CD4-positive, alpha-beta T cell (primary cell): ENCODE measurements at places on chromosomes 11 and 22.

DNA sequence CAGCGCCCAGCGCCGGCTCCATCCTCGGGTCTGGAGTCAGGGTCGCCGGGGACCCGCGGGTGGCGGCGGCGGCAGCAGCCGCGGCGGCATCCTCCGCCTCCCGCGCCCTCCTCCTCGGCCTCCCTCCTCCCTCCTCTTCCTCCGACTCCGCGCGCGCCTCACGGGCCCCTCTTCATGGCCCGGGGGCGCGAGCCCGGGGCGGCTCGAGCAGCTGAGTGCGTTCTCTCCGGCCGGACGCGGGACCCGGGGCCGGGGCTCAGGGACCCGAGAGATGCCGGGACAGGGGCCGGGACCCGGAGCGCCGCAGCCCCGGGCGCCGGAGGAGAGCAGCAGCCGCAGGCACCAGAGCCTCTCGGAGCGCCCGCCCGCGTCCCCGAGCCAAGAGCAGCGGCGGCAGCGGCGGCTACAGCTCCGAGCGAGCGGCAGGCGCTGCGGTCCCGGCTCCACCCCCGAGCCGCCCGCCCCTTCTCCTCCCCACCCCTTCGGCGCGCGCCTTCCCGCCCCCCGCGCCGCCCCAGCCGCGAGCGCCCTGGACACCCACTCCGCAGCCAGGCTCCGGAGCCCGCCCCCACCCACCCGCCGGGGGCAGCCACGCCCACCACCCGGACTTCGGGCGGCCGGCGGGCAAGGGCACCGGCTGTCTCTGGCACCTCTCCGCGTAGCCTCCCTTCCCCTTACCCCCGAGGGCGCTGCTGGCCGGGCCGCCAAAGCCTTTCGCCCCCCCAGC, at the start of gene CHST1:
CHST1 (minus strand) TSS at position 417 of the 727 bp plus-strand sequence. CDS start 14,699 bp downstream, outside the sequence.
- no peak for DNase-seq

GRCh38 chr11:75509020-75509720, 16.6 kb downstream of the GDPD5 start:
- DNase-seq: no peak

DNA sequence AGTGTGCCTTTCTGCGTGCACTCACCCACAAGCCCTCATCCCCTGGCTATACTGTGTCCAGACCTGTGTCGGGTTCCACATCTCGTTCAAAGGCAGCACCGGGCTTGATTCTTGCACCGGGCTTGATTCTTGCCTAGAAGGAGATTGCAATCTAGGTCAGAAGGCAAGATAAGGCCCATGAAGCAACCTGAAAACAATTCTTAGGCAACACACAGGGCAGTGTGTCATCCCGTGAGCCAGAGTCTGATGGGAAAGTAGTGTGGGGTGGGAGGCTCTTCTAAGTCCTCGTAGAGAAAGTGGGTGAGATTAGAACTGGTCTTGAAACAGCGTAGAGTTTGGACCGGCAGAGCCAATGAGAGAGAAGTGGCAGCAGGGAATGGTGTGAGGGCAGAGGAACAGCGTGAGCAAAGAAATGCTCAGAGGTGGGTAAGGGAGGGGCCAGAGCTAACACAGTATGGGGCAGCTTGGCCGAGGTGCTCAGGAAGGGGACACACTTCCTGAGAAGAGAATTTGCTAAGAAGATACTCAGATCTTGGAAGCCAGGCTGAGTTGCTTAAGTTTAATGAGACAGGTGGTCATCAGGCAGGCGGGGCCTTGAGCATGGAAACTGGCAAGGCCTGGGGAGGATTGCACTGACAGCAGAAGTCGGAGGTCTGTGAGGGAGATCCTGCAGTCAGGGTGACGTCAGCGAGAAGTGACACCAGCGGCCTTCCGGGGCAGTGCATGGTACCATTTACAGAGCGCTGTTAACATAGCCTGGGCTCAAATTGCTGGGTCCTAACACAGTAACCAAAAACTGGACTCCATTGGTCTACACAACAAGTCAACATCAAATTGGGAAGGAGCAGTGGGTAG, 40.7 kb upstream of the DKK3 start:
- no peak for DNase-seq

- DNase-seq: no peak
Measured at GRCh38 chr22:39519681-39520225, 609 bp upstream of the ATF4 start.

DNA sequence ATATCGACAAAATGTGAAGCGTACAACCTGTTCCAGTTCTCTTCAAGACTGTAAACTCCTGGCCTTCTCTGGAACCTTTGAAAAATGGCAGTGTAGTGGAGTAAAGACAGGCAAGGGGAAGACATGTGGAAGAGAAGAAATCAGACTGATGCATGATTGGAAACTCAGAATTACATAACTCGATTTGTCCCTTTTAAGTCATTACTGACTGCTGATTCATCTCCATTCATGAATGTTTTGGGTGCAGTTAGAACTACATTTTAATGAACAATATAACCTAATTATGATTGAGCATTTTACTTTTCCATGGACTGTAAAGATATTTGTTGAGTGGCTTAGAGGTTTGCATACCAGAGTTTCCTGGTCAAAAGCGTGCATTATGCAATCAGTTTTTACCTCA, 32.9 kb downstream of the FAT3 start:
- DNase-seq: no peak

GRCh38 chr22:43110444-43110926, at the start of gene BIK:
Gene BIK (plus strand): TSS chr22:43110750. CDS start chr22:43124023, 13,273 bp downstream.
- peak; percentile 32 for DNase-seq

GRCh38 chr22:41257696-41258095, 17.0 kb upstream of the CHADL start:
- no peak for DNase-seq

DNA sequence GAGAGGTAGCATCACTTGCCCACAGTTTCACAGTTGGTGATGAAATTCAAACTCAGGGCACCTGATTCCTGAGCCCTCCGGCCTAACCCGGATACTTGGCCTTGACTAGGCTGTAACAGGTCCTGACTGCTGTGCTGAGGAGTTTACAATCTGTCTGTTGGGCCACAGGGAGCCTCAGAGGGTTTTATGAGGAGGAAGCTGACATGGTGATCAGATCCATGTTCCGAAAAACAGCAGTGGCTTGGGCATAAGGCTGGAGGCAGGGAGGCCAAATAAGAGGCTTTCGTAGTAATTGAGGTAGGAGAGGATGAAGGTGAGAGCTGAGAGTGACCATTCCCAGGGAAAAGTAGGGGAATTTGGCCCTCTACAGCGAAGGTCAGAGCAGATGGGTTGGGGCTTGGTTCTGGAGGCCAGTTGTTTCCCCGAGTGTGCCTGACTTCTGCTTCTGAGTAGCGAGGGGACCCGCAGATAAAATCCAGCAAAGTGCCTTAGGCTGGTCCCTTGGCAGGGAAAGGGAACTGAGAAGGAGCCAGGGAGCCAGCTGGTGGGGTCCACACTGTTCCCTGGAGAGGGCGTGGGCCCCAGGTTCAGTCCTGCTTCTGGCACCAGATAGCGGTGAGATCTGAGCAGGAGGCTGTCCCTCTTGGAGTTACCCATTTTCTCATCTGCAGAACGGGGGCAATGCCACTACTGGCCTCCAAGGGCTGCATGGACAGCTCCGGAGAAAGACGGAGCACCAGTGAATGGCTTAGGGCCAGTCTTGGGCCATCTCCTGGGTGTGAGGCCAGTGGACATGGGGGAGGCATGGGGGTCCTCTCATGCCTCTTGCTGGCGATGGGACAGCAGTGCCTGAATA, 6.5 kb downstream of the PRDM11 start:
- DNase-seq: no peak
